ENCODE measurements at places on chromosomes 1 and 21.
A peak's percentile ranks its signal among the peaks of the same experiment; 100 is the strongest.

GRCh38 chr1:8464377-8464776 lies 146.5 kb downstream of the SLC45A1 start:
- DNase-seq: no peak

DNA sequence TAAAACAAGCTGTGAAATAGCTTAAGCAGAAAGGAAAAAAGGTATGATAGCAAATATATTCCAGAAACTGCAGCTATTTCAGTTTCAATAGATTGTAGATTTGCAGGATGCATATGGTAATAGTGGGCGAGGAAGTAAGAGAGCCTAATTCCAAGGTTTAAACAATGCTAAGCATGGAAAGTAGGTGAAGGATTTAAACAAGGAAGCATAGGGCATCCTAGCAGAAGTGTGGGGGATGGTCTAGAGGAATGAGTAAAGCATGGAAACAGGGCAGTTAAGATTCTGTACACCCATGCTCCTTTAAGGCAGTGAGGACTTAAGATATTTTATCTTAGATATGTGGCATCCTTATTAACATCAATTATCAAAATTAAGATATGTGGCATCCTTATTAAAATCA lies 2.6 kb downstream of the IVNS1ABP start:
- no peak for DNase-seq

DNA sequence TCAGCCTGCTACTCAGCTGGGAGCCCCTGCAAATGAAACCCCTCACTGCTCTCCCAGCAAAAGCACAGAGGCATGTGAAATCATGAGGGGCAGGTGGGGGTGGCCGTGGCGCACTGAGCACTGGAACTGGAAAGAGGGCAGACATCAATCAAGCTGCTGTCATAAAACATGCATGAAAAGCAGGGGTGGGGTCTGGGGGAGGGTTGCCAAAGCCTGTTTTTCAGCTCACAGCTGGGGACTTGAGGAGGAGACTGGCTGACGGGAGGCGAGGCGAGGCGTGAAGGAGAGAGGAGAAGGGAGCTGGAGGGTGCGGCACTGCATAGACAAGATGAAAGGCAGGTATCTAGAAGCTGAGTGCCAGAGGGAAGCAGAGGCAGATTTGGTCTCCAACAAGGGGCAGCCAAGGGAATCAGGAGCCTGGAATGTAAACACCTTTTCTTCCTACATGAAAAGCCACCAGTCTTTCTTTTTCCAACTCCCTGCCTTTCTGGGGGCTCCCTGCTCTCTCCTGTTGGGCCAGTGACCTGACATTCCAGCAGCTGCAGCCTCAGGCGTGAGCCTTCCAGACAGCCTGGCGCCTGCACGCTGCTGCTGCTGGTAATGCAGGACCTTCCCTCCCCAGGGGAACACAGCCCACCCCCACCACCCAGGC lies 87.0 kb downstream of the NMNAT2 start:
- peak; percentile 74 for DNase-seq

DNA sequence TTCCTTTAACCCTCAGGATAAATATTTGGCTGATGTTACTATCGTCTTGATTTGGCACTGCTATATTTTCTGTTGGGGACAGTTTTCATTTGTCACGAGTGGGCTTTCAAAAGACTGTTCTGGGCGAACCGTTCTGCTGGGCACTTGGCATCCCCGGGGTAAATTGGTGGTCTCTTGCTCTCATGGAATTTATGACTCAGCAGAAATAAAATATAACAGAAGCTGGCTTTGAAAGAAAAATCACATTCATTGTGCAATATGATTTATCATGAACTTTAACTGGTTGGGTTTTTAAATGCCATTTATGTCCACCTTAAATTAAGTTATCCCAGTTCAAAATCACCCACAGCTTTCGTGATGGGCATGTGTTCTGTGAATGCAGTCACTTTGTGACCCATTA lies 147.3 kb downstream of the KAZN start:
- no peak for DNase-seq

DNA sequence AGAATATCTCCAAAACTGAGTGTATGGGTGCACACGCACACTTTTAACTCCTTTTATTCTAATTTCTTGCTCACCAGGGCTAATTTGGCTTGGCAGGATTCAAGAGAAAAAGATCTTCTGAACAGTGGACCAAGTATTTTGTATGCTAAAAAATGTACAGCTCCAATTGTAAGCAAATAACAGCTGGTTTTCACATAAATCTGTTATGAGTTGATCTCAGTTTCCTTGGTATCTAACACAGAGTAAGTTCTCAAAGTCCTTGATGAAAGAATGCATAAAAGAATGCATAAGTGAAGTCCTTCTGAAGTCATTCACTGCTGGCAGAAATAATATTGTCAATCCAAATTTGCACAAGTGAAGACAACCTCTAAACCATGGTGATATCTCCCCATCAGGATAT lies 213.0 kb downstream of the OMA1 start:
- DNase-seq: no peak

- DNase-seq: no peak
Observed at GRCh38 chr1:55720261-55720660, 505.1 kb upstream of the USP24 start.

Measured in type B pancreatic cell (in vitro differentiated cells).